ENCODE measurements at places on chromosomes 1 and 21.

DNA sequence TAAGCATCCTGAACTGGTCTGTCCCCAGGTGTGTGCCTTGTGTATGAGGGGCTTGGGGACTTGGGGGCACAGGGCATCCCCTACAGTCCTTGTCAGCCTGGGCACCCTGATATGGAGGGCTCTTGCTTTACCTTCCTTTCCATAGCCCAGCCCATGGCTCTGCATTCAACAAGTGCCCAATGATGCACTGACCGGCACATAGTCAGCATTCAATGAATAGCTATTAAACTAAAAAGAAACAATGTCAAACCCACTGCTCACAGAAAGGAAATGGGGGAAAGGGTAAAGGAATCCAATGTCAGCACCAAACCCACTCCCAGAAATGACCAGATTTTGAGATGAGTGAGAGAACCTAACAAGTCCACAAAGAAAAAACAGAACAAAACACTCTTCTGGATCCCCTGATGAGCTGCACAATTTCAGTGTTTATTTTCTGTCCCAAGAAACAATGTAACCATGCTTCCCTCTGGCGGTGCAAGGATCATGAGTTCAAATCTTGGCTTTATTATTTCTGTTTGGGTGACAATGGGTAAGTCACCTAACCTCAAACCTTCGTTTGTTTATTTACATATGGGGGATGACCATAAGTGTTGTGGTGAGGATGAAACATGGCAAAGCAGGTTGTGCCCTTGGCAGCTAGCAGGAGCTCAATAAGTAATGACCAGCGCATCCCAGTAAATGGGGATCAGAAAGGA lies 22.0 kb downstream of the SYT6 start:
- no peak for DNase-seq

- DNase-seq, result no peak
These were observed 7.9 kb downstream of the GPR3 start for GRCh38 chr1:27400082-27400962.

- no peak for DNase-seq
These were observed 61.1 kb upstream of the SERBP1 start for GRCh38 chr1:67491280-67491679.

DNA sequence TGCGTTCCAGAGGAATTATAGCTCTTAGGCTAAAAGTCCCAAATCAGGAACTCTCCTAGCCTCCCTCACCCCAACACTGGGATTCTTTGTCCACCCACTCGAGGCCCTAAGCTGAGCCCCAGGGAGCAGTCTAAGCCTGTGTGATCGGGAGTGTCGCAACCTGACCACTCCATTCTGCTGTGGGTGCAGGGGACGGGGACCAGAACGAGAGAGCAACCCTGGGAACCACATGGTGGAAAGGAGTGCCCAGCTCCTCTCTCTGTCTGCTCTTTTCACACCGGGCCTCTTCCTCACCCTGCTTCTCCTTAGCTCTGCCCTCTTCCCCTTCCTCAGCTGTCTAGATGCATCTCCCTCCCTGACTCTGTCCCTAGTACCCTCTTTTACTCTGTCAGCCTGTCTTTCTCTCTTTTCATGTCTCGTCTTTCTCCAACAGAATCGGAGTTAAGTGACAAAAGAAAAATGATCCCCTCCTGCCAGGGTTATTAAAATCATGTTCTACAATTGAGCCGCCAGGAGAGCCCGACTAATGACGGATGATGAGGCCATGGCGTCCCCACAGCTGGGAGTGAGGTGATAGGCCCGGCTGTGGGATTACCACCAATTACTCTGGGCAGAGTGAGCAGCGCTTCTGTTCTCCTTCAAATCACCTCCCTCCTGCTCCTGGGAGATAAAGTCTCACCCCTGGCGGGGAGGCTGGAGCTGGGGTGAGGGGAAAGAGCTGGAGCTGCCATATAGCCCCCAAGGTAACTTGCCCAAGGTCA lies 34.5 kb upstream of the CSF3R start:
- peak; percentile 91 for DNase-seq

All from NCI-H82 (cell line).